ENCODE measurements at places on chromosomes 5 and 9.

- no peak for DNase-seq
Measured at GRCh38 chr9:124843456-124844034, 9.7 kb upstream of the WDR38 start.

GRCh38 chr5:127705120-127705892, 2.1 kb downstream of the CCDC192 start:
- DNase-seq: no peak

GRCh38 chr5:114174837-114175236, 187.0 kb upstream of the KCNN2 start:
- no peak for DNase-seq

- DNase-seq: no peak
Measured at GRCh38 chr9:16828340-16829281, 41.9 kb downstream of the BNC2 start.

DNA sequence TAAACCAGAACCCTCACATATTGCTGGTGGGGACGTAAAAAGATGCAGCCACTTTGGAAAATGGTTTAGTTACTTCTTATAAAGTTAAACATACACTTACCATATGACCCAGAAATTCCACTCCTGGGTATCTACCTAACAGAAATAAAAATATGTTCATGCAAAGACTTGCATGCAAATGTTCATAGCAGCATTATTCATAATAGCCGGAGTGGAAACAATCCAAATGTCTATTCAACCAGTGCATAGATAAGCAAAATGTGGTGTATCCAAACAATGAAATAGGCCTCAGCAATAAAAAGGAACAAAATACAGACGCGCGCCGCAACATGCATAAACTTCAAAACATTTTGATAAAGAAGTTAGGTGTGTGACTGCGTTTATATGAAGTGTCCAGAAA, 11.6 kb downstream of the EGR1 start:
- no peak for DNase-seq

DNA sequence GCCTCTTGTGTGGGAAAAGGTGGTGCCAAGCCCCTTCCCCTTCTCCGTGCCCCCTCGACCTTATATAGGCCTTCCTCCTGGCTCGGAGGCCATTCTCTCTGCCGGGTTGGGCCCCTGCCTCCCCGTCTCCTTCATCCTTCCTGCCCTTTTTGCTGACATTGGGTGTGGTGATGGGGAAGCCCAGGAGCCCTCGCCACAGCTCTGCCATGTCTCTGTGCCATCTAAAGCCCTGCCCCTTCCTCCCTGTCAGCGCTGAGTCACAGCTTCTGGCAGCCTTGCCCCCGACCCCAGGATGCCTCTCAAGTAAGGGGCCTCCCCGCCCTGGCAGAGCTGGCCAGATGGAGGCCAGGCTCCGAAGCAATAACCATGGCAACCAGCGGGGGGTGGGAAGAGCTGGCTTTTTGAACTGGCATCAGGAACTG, 30.4 kb downstream of the JADE2 start:
- peak; percentile 92 for DNase-seq

GRCh38 chr5:57209316-57210040, 35.6 kb downstream of the GPBP1 start:
- no peak for DNase-seq

GRCh38 chr5:142013734-142014521, 1.1 kb upstream of the GNPDA1 start:
- peak; percentile 40 for DNase-seq

- no peak for DNase-seq
Measured at GRCh38 chr9:126125177-126125576, 201.5 kb upstream of the MVB12B start.

GRCh38 chr9:127873223-127873691, 4.2 kb downstream of the AK1 start:
- DNase-seq: no peak

DNA sequence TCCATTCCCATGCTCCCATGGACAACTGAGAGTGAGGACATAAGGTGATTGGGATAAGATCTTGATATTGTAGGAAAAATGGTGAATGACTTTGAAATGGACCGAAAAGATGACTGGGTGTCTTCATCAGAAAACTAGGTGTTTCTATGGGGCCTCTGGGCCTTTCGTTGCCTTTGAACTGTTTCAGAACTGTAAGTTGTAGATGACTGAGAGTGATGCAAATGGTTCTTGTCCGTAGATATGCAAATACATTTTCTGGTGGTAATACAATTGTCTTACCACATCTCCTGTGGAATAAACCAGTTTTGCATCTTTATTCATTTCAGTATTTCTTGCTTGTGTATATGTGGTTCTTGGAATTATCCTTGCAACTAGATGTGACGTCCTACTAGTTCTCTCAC, 16.0 kb upstream of the TEX48 start:
- no peak for DNase-seq

DNA sequence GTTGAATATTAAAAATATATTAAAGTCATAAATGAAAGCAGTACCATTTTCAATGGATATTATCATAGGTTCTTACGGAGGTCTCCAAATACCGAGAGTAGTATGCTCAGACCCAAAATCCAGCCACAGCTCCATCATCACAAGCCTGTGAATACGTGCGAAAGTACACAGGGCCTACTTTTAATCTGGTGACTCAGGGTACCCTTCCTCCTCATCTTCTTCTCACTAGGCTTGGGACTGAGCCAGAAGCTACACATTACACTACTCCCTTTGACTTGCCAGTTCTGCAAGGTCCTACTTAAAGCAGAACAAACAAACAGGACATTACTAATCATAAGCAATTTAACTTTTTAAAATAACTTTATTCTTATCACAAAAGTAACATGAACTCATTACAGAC, 7.6 kb upstream of the RIC1 start:
- no peak for DNase-seq

DNA sequence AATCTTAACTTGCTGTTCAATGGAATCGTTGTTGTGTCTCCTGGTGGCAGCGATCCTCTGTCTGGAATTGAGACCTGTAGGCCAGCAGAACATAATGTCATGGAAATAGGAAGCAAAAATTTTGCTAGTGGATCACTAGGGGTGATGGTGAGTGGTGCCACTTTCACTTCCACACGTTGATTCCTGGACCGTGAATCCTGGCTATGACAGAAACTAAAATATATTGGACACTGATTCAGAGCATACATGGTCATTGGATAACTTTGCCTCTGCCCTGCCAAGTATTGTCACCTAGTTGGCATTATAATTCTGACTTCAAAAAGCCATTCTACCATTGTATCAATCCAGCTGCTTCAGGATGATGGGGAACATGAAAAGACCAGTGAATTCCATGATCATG, 353.2 kb downstream of the IRX1 start:
- no peak for DNase-seq

- no peak for DNase-seq
Measured at GRCh38 chr5:174945853-174946252, 221.5 kb downstream of the MSX2 start.

GRCh38 chr5:60604771-60605170, 95.2 kb downstream of the DEPDC1B start:
- no peak for DNase-seq

All from activated naive CD8-positive, alpha-beta T cell treated with anti-CD3 and anti-CD28 coated beads, Interleukin-2, amount 50 U/mL, for 24 hours (primary cell).